Astrocyte (in vitro differentiated cells and primary cell): ENCODE measurements at places on chromosomes 2 and 18.

- no peaks in the 10 kb centered on the region for H3K4me1 ChIP-seq
- DNase-seq, result no peak
- no peak overlapping the region for H3K27ac ChIP-seq
- peaks cover 8% of the 10 kb centered on the region for H3K36me3 ChIP-seq
Observed at GRCh38 chr2:31258351-31258750, 24.4 kb downstream of the EHD3 start.

DNA sequence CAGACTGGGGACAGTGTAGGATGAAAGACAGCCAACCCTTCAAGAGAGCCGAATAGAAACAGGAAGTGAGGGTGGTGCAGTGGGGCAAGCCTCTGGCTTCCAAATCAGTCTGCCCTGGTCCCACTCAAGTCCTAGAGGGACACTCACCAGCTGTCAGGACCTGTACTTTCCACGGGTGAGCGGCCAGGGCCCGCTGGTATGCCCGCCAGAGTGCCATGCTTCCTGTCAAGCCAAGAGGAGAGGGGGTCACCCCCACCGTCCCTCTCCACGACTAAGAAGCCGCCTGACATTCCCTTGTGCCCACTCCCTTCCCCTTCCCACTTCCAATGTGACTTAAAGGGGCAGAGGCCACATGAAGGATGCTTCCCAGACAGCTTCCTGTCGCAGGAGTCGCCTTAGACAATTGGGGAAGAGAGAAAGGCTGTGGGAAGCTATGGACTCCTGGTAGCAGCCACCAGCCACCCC is 564 bp downstream of the MPV17 start:
- H3K4me3 ChIP-seq, result peak overlapping the region; percentile 94
- H3K36me3 ChIP-seq, result peaks cover 10% of the 10 kb centered on the region
- peak overlapping the region; percentile 96 for H3K27ac ChIP-seq
- H3K4me1 ChIP-seq, result peaks cover 26% of the 10 kb centered on the region

GRCh38 chr2:234478121-234478858 is 18.6 kb downstream of the ARL4C start:
- no peaks in the 10 kb centered on the region for H3K27me3 ChIP-seq
- no peaks in the 10 kb centered on the region for H3K4me1 ChIP-seq
- no peak overlapping the region for H3K27ac ChIP-seq
- DNase-seq, result no peak
- no peaks in the 10 kb centered on the region for H3K36me3 ChIP-seq
- no peak overlapping the region for H3K4me3 ChIP-seq

DNA sequence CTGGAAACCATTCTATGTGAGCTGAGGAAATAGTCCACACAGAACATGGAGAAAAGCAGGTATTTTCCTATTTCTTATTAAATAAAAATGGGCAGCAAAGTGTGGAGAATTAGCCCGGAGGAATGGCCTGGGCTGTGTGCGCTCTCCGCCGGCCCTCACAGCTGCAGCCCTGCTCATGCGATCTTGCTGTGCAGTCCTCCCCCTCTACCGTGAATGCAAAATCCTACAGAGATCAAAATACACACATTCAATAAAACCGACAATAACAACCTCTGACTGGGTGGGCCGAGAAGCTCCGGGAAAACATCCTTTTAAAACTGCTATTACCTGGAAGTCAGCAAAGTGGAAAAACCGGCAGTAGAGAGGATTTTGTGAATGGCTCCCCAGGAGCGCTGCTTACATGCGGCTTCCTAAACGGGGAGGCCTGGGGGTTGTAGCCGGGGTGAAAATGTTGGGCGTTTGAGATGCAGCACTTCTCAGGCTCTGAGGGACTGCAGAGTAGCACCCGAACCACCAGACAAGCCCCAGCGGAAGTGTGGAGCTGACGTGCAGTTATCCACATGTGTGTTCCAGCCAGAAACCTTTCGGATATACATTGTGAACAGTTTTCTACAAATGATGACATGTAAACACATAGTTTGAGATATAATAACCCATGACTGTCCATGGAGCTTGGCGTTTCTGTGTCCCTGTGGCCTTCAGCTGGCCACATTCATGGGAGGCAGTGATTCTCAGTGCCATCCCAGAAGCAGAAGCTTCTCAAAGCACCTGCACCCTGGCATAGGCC is 94.2 kb upstream of the ALKAL2 start:
- no peak for DNase-seq

GRCh38 chr2:85723707-85724360 is 29.7 kb downstream of the GNLY start:
- H3K36me3 ChIP-seq, result no peaks in the 10 kb centered on the region
- H3K27ac ChIP-seq, result no peak overlapping the region
- no peaks in the 10 kb centered on the region for H3K4me1 ChIP-seq
- DNase-seq, result no peak
- no peak overlapping the region for H3K4me3 ChIP-seq
- peaks cover 16% of the 10 kb centered on the region for H3K27me3 ChIP-seq

GRCh38 chr2:39715095-39715494 is 49.4 kb downstream of the TMEM178A start:
- H3K4me3 ChIP-seq, result no peak overlapping the region
- no peaks in the 10 kb centered on the region for H3K27me3 ChIP-seq
- no peak for DNase-seq
- peaks cover 9% of the 10 kb centered on the region for H3K4me1 ChIP-seq
- no peak overlapping the region for H3K27ac ChIP-seq

- H3K27ac ChIP-seq, result no peak overlapping the region
- no peaks in the 10 kb centered on the region for H3K36me3 ChIP-seq
- no peak for DNase-seq
- no peak overlapping the region for H3K4me3 ChIP-seq
- no peaks in the 10 kb centered on the region for H3K4me1 ChIP-seq
Observed at GRCh38 chr2:34991508-34992274, 1363.9 kb upstream of the CRIM1 start.

GRCh38 chr2:11947956-11948355 is 201.5 kb downstream of the LPIN1 start:
- DNase-seq, result no peak
- no peaks in the 10 kb centered on the region for H3K36me3 ChIP-seq
- no peaks in the 10 kb centered on the region for H3K27me3 ChIP-seq
- no peak overlapping the region for H3K4me3 ChIP-seq
- no peak overlapping the region for H3K27ac ChIP-seq

DNA sequence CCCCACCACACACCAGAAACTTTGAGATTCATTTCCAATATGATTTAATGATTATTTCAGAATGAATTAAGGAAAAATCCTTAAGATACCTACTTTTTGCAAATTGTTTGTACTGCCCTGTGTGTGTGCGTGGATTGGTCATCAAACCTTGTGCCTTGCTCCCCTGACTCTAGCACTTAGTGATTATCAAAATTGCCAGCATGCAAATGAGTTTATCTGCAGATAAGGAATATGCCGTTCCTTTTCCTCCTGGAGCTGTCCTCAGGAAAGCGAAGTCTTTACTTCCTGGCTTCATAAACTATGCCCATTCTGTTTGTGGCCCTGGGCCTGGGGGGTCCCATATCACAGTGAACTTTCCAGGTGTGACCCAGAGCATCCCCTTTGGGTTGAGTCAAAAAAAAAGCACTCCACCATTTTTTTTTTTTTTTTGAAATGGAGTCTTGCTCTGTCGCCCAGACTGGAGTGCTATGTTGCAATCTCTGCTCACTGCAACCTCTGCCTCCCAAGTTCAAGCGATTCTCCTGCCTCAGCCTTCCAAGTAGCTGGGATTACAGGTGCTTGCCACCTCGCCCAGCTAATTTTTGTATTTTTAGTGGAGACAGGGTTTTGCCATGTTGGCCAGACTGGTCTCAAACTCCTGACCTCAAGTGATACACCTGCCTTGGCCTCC is 11.4 kb downstream of the CHMP1B start:
- no peak for DNase-seq
- H3K27ac ChIP-seq, result no peak overlapping the region
- H3K27me3 ChIP-seq, result no peaks in the 10 kb centered on the region
- H3K4me1 ChIP-seq, result peaks cover 26% of the 10 kb centered on the region

- H3K36me3 ChIP-seq, result no peaks in the 10 kb centered on the region
- peaks cover 15% of the 10 kb centered on the region for H3K4me1 ChIP-seq
- DNase-seq, result no peak
- H3K4me3 ChIP-seq, result no peak overlapping the region
- H3K27me3 ChIP-seq, result no peaks in the 10 kb centered on the region
Observed at GRCh38 chr18:13455960-13456481, 237.5 kb downstream of the LDLRAD4 start.

DNA sequence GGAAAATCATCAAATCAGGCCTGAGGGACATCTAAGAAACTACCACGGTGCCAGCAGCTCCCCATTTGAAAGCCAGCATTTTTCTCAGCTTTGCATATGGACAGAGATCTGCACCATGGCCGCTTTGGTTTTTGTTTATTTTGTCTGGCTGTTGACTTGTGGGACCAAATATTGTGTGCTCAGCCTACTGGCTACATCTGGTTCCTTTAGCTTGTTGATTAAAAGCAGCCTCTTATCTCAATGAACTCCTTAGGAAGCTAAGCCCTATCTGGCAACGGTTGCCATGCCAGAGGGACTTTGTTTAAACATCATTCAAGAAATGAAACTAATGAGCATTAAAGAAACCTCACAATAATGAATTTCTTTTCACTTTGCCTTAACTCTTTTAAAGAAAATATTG is 32.4 kb upstream of the CCDC150 start:
- no peak overlapping the region for H3K4me3 ChIP-seq
- H3K27ac ChIP-seq, result no peak overlapping the region
- no peaks in the 10 kb centered on the region for H3K36me3 ChIP-seq
- no peaks in the 10 kb centered on the region for H3K27me3 ChIP-seq
